Activated naive CD4-positive, alpha-beta T cell treated with anti-CD3 and anti-CD28 coated beads, Interleukin-2, amount 10 ng/mL, durations not matched to agents 5 hours and 36 hours (primary cell): ENCODE measurements at places on chromosomes 13 and 19. TPM values are rescaled to one million over a fixed set of nuclear protein-coding genes. Genes with fewer than 3 reads are reported as not detected.

Gene FFAR3
- total RNA-seq: not detected

Gene DENND1C
- 125 TPM for total RNA-seq

Gene SERTAD1
- 8.7 TPM for total RNA-seq

Gene SEMA6B
- not detected for total RNA-seq

Gene OR7C1
- total RNA-seq: not detected

Gene TMC4
- total RNA-seq: 3.6 TPM

Gene IL12RB1
- 76.2 TPM for total RNA-seq
